ENCODE measurements at places on chromosomes 5 and 9. TPM values are rescaled to one million over a fixed set of nuclear protein-coding genes. Genes with fewer than 3 reads are reported as not detected.

- H3K4me1 ChIP-seq, result no peaks in the 10 kb centered on the region
- no peak for DNase-seq
- H3K36me3 ChIP-seq, result no peaks in the 10 kb centered on the region
- no peak overlapping the region for H3K27ac ChIP-seq
Measured at GRCh38 chr9:129687391-129687790, 21.9 kb downstream of the PRRX2 start.

DNA sequence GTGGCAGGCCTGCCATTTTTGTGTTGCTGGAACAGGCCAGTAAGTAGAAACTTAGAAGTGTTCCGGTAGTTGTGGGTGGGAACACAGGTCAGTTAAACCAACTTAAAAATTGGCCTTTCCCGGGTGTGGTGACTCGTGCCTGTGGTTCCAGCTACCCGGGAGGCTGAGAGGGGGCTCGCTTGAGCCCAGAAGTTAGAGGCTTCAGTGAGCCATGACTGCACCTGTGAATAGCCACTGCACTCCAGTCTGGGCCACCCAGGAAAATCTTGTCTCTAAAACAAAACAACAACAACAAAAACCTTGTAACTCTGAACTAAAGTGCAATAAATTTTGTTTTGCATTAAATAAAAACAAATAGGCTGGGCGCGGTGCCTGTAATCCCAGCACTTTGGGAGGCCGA lies 1.4 kb upstream of the NHP2 start:
- no peaks in the 10 kb centered on the region for H3K4me1 ChIP-seq
- no peaks in the 10 kb centered on the region for H3K27me3 ChIP-seq
- H3K4me3 ChIP-seq, result no peak overlapping the region
- H3K27ac ChIP-seq, result no peak overlapping the region
- H3K36me3 ChIP-seq, result no peaks in the 10 kb centered on the region
- no peak for DNase-seq

DNA sequence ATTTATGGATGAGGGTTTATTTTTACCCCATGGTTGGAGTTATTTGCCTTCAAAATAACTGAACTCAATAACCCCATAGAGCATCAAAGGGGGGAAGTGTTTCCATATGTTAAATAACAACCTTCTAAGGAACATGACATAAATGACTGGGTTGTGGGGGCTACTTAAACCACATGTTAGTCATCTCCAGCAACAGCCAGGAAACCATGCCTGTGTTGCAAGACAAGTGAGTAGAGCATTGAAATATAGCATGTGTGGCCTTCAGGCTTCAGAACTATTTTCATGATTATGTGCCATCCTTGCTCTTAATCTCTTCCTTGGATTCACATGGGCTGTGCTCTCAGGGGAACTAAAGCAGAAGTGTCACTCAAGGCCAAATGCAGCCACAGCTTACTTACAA lies 431.2 kb downstream of the AGTPBP1 start:
- H3K36me3 ChIP-seq, result no peaks in the 10 kb centered on the region
- H3K27ac ChIP-seq, result no peak overlapping the region

GRCh38 chr5:117336208-117336607 lies 761.6 kb upstream of the SEMA6A start:
- H3K36me3 ChIP-seq, result no peaks in the 10 kb centered on the region
- no peak for DNase-seq
- no peaks in the 10 kb centered on the region for H3K27me3 ChIP-seq
- H3K27ac ChIP-seq, result no peak overlapping the region

PCDHB4 gene
- total RNA-seq, result 7.5 TPM

NOTCH1 gene
- total RNA-seq, result 21.1 TPM

All from breast epithelium (tissue), 4 donors.